Activated CD4-positive, alpha-beta T cell treated with anti-CD3 and anti-CD28 coated beads, Interleukin-2, amount 50 U/mL, for 24 hours (primary cell): ENCODE measurements at places on chromosomes 12 and 14.

GRCh38 chr14:103372552-103373304 is 12.5 kb upstream of the MARK3 start:
- DNase-seq = no peak

DNA sequence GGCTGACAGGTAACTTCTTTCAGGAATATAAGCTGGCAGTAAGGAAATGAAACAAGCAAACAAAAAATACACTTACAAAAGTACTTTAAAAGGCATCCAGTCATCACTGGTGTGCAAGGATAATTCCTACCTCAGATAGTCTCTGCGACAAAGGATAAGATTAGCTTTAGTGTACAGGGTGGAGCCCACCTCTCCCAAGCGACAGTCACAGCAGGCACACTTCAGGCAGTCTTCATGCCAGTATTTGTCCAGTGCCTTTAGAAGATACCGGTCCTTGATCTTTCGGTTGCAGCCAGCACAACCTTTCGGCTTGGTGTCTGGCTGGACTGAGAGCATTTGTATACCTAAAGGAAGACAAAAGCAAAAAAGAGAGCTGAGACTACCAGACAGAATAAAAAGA is 5.4 kb downstream of the LMO3 start:
- DNase-seq = no peak

DNA sequence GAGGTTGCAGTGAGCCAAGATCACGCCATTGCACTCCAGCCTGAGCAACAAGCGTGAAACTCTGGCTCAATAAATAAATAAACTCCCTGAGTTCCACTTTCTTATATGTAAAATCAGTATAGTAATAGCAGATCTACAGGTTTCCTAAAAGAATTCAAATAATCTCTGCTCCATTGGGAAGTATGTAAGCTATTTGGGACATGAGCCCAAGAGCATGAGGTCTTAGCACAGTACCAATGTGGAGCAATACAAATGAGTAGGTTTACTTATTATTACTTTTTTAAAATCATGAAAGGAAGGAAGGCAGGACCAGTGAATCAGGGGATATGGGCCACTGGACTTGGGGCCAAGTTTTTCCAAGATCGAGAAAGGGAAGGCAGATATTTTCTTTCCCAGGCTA is 216.9 kb upstream of the DIO2 start:
- no peak for DNase-seq

GRCh38 chr12:49296034-49296835 is 1.3 kb downstream of the PRPH start:
- DNase-seq = peak; percentile 25

DNA sequence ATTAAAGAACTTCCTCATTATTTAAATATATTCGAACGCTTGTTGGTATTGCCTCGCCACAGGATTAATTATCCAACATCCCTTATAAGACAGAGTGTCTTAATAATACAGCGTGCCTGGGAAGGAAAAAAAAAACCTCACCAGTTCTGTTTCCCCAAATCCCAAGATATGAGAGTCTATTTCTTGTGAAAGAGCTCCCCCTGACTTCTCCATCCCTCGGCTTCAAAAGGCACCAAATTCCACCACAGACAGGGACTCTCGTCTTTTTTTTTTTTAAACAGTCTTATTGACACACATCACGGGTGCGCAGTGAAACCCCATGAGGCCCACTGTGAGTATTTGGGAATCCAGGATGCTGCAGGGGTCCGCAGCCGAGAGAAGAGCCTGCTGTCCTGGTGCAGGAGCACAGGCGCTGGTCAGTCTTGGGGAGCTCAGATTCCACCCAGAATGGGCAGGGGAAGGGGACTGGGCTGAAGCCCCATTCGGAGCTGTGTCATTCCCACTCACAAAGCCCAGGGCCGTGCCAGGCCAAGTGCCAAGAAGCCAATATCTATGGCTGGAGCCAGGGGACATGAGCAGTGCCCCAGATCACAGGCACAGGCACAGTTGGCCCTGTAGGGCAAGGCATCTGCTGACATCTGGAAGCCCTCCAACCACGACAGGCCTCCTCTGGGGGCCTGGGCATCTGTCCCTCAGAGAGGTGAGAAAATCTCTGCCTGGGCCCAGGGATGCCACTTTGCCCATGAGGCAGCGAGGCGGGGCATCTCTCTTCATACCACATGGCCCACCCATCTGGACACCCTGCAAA is 71.9 kb downstream of the BCL11B start:
- no peak for DNase-seq

DNA sequence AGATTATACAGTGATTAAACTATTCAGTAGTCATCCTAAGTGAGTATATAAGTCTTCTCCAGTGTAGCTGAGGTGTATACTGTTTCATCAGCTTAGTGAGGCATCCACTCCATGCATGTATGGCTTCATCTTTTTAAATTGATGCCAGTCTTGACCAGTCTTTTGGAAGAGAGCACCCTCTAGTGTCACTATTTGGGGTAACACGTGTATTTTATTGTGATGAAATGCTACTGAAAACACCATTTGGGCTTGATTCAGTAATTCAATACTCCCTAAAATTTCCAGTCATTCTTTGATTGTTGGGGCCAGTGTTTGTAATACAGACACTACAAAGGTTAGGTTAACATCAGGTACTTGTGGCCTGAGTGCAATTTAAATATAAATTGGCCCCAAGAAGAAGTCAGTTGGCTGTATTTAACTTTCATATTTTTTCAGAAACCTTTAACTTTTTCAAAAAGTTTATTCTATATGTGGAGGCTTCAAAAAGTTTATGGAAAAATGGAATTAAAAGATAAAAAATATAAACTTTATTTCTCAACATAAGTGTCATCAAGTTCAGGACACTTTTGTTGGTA is 35.3 kb downstream of the MIPOL1 start:
- DNase-seq = no peak

GRCh38 chr14:47507861-47508260 is 167.5 kb downstream of the MDGA2 start:
- no peak for DNase-seq

DNA sequence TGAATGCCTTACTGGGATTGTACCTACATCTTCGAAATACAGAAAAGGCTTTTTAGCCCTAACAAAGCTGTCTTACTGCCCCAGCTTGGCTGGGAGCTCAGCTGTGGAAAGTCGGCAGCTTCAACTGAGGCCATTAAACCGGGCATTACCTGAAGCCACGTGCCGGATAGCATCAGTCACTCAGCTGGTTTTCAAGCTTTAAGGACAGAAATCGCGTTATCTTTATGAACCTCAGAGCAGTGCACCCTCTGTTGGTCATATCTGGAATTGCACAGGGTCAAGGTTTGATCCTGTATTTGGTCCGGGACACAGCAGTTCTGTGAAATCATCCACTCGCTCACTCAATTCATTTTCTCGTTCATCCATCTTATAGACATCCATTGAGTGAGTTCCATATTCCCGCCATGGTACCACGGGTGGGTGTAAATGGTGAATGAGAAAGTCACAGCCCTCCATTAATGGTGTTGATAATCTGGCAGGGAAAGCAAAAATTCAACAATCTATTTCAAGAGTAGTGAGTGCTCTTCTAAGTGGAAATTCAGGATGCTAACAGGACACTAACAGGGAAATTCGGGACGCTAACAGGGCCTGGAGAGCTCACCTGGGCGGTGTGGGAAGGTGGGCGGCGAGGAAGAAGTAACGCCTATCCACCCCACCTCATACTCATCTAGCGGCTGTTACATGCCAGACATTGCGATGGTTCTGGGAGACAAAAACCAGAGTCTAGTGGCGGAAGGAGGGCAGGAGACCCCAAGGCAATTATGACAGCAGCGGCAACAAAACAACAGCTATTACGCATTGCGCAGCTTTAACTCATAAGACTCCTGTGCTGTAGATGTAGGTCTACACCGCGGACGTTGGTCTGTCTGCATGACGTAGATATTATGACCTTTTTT is 60.6 kb upstream of the TCL1A start:
- DNase-seq = peak; percentile 16

DNA sequence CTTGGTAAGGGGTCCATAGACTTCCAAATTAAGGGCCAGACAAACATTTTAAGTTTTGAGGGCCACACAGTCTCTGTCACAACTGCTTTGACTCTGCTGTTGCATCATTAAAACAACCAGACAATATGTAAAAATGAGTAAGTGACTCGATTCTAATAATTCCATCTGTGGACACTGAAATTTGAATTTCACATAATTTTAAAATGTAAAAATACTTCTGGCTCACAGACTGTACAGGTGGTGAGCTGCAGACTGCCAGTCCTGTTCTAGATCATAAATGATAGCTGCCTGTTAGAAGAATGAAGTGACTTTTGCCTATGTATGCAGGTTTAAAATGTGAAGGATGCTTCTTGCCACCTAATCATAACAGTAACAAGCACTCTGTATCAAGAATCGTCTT is 15.7 kb downstream of the NUDT4 start:
- no peak for DNase-seq

DNA sequence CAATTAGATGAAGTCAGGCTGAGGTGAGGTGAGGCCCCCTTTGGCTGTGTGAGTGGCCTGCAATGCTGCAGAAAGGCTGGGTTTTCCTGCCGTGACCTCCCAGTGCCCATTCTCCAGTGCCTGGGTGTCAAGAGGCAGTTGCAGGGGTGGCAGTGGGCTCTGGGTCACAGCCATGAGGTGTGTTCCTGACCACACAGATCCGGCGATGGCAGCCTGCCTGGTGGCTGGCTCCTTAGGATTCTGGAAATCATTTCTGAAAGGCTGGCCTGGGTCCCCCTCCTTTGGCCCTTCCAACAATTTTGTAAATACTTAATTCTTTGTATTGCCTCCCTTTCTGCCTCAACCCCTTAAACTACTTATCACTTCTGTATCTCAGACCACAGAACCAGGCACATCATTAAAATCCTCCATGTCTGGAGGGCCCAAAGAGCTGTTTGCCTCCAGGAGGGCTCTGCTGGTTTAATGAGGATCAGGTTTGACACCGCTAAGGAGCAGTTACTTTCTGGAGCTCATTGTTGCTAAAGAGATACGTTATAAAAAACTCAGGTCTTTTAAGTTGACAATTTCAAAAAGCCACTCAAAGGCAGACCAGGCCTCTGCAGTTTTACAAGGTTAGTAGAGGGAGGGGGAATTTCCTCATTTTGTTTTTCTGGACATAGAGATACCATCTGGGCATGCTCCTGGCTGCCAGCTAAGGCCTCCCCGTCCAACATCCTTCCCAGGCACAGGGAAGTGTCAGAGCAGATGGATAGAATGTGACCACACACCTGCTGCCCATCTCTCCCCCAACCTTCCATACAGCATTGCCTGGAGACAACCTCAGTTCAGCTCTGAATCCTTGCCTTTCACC is 204.4 kb downstream of the FOXN3 start:
- no peak for DNase-seq

DNA sequence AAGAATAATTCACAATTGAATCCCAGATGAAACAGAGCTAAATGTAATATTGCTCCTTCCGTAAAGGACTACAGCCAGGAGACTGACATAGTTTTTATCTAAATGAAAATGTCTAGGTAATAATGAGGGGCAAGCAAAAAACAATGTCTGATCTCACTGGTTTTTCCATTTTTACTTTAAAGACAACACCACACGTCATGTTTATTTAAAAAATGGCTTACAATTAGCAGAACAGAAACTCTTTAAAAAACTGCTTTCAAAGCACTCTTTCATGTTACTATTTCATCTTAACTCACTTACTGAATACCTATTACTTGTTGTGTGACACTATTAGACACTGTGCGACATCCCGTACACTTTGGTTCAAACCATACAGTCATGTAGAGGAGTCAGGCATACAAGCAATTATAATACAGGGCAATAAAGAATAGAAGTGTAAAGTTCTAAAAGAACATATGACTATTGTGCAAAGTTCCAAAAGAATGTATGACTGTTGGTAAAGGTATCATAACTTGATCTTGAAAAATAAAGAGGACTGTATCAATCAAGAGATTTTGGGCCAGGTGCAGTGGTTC is 9.1 kb downstream of the BTBD7 start:
- DNase-seq = no peak

- DNase-seq = no peak
These were observed 40.9 kb downstream of the DAD1 start for GRCh38 chr14:22547948-22548750.

GRCh38 chr14:92832137-92832700 is 38.1 kb downstream of the GOLGA5 start:
- no peak for DNase-seq

DNA sequence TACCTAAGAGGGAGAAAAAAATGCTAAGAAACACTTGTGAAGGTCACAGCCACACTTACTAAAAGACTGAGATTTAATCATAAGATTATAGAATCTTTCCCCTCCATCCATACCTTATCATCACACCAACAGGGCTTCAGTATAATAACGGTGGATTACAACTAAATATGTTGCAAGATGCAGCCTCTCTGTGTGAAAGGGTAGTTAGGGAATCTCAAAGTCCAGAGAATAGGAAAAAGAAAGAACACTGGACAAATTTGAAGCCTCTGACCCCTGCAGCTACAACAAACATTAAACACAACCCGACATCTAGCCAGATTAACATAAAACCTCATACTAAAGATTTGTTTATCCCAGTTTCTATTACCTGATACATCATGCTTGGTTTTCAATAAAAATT is 181.0 kb downstream of the C12orf42 start:
- DNase-seq = no peak

GRCh38 chr14:54877015-54877702 is 25.5 kb downstream of the GCH1 start:
- no peak for DNase-seq

DNA sequence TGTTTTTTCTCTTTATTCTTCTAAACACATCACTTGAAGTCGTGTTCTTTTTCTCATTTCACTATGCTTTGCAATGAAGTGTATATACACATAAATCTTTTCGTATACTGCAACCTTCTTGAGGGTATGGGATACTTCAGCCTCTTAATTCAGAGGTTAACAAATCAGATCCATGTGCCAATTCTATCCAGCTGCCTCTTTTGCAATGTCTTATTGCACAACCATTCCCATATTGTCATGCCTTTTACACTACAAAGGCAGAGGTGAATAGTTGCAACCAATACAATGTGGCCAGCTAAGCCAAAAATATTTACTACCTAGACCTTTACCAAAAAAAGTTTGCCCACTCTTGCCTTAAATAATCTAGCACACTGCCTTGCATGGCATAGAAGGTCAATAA is 224.5 kb upstream of the FOXG1 start:
- DNase-seq = no peak

DNA sequence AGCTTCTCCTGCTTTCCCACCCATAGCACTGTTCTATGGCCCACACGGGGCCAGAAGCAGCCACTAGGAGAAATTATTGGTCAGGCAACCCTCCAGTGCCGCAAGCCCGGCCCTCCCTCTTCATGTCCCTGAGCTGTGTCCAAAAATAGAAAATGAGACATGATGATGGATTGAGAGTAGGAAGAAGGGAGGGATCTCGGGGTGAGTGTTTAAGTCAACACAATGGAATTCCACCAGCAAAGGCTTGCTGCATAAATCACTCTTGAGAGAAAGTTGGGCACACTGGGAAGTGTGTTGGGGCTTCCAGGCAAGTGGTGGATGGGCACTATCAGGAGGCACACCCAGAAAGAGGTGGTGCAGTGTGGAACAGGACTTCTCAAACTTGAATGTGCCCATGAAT is 94.2 kb downstream of the LLPH start:
- DNase-seq = no peak
